ENCODE measurements at places on chromosomes 7 and 10.
A peak's percentile ranks its signal among the peaks of the same experiment; 100 is the strongest.

DNA sequence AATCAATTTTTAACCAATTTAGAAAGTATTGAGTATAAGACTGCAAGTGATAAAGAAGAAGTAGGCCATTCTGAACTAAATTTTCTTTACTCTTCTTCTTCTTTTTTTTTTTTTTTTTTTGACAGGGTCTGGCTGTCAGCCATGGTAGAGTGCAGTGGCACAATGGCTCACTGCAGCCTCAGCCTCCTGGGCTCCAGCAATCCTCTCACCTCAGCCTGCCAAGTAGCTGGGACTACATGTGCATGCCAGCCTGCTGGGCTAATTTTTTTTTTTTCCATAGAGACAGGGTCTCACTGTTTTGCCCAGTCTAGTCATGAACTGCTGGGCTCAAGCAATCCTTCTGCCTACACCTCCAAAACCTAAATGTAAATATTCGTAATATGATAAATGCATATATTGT, 63.2 kb downstream of the DGKB start:
- no peak for DNase-seq

DNA sequence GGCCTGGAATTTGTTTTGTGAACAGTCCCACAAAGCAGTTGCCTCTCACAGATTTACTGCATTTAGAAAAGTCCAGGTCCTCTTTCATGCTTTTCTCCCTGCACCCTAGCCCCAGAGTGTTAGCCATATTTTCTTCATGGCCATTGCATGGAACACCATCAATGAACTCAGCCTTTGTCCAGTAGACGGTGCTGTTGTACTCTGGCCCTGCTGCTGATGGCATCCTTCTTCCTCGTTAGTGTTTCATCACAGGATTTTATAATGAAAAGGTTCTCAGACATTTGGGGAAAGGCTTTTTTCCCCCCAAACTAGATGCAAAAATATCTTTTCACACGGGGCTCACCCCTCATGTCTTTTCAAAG, 93.0 kb upstream of the SLC25A13 start:
- peak; percentile 52 for DNase-seq

- DNase-seq, result no peak
Measured at GRCh38 chr10:103367379-103367781, 396 bp upstream of the TAF5 start.

DNA sequence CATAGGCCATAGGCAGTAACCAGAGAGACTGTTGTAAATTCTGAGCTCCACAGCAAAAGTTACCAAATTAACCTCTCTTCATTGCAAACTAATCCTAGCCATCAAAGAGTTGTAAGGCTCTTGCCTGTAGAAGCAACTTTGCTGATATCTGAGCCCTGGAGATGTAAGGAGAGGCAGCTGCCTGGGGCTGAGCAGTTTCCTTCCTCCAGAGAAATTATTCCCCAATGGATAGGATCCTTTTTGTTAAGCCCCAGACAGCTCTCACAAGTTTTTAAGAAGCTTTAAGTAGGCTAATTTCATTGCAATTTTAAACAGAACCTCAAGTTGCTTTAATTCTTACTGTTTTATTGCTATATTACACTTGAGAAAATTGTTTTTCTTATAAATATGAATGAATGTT, 211.1 kb downstream of the GALNT17 start:
- DNase-seq, result peak; percentile 19

- DNase-seq, result no peak
Measured at GRCh38 chr10:71307469-71308085, 11.5 kb upstream of the SLC29A3 start.

DNA sequence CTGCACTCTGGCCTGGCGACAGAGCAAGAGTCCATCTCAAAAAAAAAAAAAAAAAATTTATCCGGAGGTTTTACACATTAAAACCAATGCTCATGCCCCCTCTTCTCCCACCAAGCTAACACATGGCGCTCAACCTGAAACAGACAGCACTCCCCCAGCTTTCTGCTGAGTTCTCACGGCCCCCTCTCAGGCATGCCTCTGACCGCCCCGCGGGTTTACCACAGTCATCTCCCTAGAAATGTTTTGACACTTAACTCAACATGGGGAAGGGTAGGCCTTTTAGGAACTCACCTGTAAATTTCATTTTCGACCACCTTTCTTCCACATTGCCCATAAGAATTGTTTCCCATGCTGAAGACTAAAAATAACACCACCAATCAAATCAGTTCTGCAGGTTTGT, 9.3 kb downstream of the RCC1L start:
- DNase-seq, result no peak

GRCh38 chr10:60208676-60209269, 180.9 kb downstream of the ANK3 start:
- peak; percentile 0 for DNase-seq

GRCh38 chr10:77970869-77971803, 44.6 kb upstream of the DLG5 start:
- DNase-seq, result no peak

- DNase-seq, result no peak
Measured at GRCh38 chr7:140983802-140984201, 30.9 kb downstream of the MRPS33 start.

DNA sequence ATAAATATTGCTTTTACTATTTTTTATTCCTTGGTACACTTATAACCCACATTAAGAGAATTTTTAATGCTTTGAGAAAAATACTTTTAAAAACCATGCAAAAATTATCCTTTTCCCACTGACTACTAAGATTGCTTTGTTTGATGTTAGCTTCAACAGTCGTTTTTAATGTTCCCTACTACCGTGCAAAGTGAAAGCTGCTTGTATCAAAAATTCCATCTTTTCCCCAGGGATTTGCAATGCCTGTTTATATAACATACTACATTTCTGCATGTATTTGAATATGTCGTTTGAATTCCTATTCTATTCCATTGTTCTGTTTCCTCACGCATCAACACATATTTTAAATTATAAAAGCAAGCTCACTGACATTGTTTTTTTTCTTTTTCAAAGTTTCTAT, 54.4 kb downstream of the TFPI2 start:
- no peak for DNase-seq

GRCh38 chr7:47328392-47329319, 253.3 kb downstream of the TNS3 start:
- peak; percentile 10 for DNase-seq

- DNase-seq, result no peak
Measured at GRCh38 chr7:17070231-17070708, 188.5 kb upstream of the AGR3 start.

DNA sequence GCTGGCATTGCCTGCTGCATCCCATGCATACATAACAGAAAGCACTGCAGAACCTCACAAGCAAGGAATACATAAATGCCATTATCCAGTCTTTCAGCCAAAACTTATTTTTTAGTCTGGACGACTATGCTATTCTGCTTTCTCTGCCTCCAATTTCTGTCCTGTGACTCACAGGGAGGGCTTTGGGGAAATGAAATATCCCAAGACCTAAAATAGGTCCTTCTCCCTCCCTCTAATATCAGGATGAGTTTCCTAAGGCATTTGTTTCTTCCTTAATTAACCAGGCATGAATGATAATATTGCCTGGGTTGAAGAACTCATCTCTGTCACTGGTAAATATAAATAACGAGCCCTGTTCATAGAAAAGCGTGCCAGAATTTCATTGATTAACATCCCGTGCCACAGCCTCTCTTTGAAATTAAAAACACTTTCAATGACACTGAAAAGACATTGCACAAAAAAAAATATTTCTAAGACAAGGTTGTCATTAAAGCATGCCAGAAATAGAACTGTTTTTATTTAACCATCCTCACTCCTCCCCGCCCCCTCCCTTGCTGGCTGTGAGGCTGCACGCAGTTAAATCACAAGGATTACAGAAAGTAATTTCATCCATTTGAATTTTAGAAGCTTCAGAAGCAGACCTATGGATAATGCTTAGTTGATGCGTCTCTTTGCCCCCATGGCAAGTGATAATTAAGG, 103.0 kb upstream of the ANKRD1 start:
- DNase-seq, result no peak

GRCh38 chr7:29156907-29157452, 10.6 kb upstream of the CPVL start:
- no peak for DNase-seq

DNA sequence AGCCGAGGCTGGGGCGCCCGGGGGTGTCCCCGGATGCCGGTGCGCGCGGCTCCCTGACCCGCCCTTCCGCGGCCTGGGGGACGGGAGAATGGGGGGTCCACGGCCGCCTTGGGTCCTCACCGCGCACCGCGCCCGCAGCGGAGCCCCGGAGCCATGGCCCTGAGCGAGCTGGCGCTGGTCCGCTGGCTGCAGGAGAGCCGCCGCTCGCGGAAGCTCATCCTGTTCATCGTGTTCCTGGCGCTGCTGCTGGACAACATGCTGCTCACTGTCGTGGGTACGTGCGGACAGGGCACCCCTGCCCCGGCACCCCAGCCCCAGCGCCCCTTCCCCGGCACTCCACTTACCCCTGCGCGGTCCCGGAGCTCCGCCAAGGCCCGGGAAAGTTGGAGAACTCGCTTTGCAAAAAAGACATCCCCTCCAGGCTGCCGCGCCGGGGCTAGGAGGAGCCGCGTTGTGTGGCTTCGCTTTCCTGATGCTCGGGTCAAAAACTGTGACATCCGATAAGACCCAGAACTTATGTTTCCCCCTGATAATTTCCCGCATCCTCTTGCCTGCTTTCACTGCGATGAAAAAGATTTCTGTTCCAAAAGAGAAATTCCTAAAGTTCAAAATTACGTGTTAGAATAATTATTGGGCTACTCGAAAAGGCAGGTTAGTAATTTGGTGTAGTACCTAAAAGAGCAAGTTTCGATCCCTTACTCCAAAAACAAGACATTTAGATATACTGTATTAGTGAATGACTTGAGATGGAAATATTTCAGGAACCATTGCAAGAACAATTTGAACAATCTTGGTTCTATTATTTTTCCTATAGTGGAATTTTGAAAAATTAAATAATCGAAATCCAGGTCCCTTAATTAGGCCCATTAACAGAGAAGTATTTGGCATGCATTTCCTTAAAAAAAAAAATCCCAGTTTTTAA, 888 bp downstream of the SLC18A2 start:
- DNase-seq, result no peak

GRCh38 chr10:75404815-75405597, 3.4 kb upstream of the ZNF503 start:
- peak; percentile 3 for DNase-seq

DNA sequence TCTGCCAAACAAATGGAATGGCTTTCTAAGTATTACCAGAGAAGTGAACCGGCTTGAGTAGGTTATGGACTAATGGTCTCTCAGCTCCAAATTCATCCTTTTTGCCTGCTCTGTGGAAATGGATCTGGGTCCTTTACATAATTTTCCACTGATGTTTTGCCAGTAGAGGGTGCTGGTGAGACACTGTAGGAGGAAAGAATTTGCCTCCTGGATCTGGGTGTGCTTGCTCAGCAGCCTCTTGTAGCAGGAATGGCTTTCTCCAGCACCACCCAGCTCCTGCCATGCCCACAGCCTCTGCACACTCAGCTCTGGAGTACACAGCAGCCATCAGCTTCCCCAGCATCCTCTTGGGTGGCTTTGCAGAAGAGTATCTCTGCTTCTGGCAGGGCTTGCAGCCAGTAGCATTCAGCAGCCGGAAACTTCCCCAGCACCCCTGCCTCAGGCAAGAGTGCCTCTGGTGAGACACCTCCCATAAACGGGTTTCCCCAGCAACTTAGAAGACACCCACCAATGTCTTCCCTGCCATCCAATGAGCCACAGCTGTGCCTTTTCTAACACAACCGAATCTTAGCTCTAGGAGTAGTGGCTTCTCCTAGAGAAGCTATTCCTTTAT, 235.0 kb upstream of the PLPP4 start:
- peak; percentile 52 for DNase-seq

DNA sequence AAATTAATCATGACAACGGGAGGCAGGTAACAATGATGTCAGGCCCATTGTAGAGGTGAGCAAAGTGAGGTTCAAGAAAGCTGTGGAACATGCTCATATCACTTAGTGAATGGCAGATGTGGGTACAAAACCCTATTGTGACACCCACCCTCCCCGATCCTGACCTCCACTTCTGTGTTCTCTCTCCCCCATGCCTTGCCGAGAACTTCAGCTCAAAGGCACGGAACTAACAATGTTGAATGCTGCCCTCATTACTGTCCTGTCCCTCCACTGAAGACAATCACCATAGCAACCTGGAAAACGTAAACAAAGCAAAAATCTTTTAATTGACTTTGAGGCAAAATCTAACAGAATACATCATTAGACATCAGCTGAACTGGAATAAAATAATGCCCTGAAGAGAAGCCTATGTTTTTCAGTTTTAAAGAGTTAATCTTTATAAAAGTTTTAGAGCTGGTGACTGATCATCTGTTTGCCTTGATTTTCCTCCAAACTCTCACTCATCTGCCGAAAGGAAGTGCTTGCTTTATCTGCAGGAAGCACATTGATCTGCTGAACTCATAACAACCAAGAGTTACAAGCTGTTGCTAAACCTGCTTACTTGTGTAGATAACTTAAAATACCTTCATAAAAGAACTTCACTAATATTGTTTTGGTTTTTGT, 133.6 kb downstream of the CUBN start:
- DNase-seq, result no peak

DNA sequence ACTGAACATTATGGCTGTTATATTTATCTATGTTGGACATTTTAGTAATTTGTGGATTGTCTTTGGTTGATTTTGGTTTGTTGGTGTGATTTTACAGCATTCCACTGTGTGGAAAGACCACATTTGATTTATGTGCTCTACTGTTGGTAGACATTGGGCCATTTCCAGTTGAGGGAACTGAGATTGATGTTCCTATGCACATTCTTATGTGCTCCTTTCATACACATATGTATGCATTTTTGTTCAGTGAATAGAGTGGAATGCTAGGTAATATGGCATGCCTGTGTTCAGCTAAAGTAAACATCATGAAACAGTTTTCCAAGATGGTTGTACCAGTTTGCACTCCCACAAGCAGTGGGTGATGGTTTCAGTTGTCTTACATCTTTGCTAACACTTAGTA, 15.1 kb downstream of the CACNB2 start:
- no peak for DNase-seq

GRCh38 chr7:26372249-26372648, 80.6 kb downstream of the SNX10 start:
- no peak for DNase-seq

- DNase-seq, result no peak
Measured at GRCh38 chr7:131745390-131746248, 189.2 kb upstream of the PODXL start.

DNA sequence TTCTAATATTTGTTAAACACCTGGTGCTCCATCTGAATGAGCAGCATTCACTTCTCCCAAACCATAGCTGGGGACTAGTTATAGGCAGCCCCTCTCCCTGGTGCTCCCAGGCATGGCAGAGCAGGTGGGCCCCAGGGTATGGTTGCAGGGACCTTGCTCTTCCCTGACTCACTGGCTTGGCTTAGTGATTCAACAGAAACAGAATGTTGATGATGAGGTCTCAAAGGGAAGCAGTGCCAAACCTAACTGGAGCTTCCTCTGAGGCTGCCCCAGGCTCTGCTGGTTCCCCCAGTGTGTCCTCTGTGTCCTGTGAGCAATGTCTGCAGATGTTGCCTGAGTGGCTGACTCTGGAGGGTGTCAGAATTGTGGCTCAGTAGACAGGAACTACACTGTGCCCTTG, 3.7 kb downstream of the GPR26 start:
- no peak for DNase-seq

All from NCI-H524 (cell line).